ENCODE measurements at places on chromosomes 13 and 19. TPM values are rescaled to one million over a fixed set of nuclear protein-coding genes. Genes with fewer than 3 reads are reported as not detected.

ZNF28 gene
- total RNA-seq: 23.6 TPM

PRSS57 gene
- not detected for total RNA-seq

COX6B1 gene
- 422 TPM for total RNA-seq

GRCh38 chr13:30804474-30804873 lies 69.1 kb downstream of the ALOX5AP start:
- DNase-seq: no peak
- H3K27me3 ChIP-seq: no peaks in the 10 kb centered on the region
- no peaks in the 10 kb centered on the region for H3K4me1 ChIP-seq
- no peak overlapping the region for H3K4me3 ChIP-seq

- no peaks in the 10 kb centered on the region for H3K4me1 ChIP-seq
Measured at GRCh38 chr13:50627111-50627510, 216.4 kb downstream of the DLEU7 start.

- H3K27me3 ChIP-seq: no peaks in the 10 kb centered on the region
- H3K4me3 ChIP-seq: no peak overlapping the region
- DNase-seq: peak; percentile 87
- H3K4me1 ChIP-seq: no peaks in the 10 kb centered on the region
- no peak overlapping the region for H3K27ac ChIP-seq
- H3K36me3 ChIP-seq: no peaks in the 10 kb centered on the region
Measured at GRCh38 chr19:5369962-5370367, 29.4 kb upstream of the PTPRS start.

- no peaks in the 10 kb centered on the region for H3K36me3 ChIP-seq
- no peaks in the 10 kb centered on the region for H3K4me1 ChIP-seq
- no peak overlapping the region for H3K27ac ChIP-seq
- no peak overlapping the region for H3K4me3 ChIP-seq
- H3K27me3 ChIP-seq: no peaks in the 10 kb centered on the region
- no peak for DNase-seq
Measured at GRCh38 chr13:35891507-35892441, 239.4 kb downstream of the DCLK1 start.

GRCh38 chr13:22120646-22121045 lies 449.8 kb downstream of the FGF9 start:
- no peak overlapping the region for H3K27ac ChIP-seq
- DNase-seq: no peak
- no peaks in the 10 kb centered on the region for H3K27me3 ChIP-seq
- no peaks in the 10 kb centered on the region for H3K4me1 ChIP-seq

GRCh38 chr13:114069376-114070097 lies 62.9 kb downstream of the RASA3 start:
- H3K36me3 ChIP-seq: peaks cover 9% of the 10 kb centered on the region
- H3K27ac ChIP-seq: no peak overlapping the region
- DNase-seq: no peak
- no peaks in the 10 kb centered on the region for H3K4me1 ChIP-seq
- no peak overlapping the region for H3K4me3 ChIP-seq
- H3K27me3 ChIP-seq: no peaks in the 10 kb centered on the region

All from H9 (cell line).